Progenitor cell of endocrine pancreas (in vitro differentiated cells): ENCODE measurements at places on chromosomes 3 and 15.

DNA sequence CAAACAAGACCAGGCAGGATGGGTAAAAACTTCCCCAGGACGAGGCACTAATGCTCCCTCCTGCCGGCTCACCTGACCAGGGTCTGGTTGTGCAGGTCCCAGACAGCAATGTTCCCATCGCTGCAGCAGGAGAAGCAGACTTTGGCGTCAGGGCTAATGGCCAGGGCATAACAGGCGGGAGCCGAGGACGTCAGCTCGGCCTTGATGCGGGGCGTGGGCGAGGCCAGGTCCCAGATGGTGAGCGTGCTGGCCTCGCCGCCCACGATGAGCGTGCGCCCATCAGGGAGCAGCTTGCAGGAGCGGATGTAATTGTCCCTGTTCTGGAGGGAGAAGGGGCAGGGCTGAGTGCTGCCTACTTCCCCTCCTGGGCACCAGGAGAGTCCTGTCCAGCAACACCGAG lies 43.4 kb downstream of the TLE3 start:
- DNase-seq = no peak

GRCh38 chr3:71057526-71057894 lies 526.0 kb downstream of the FOXP1 start:
- DNase-seq = no peak

GRCh38 chr3:65170390-65171042 lies 482.7 kb upstream of the ADAMTS9 start:
- DNase-seq = no peak

DNA sequence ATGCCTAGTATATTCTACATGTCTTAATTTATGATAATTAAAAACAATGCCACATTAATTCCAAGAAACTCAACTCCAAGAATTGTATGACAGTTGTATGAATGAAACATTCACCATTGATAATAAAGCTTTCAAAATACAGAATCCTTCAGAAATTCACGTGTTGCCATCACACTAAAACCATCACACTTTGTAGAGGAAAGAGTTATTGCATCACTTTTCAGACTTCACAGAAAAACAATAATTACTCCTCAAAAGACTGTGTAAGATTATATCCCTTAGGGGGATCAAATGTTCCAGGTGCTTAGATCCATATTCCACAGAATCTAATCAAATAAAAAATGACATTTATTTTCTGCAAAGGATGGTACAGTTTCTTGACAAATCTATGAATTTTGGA lies 85.0 kb downstream of the OSBPL10 start:
- no peak for DNase-seq

GRCh38 chr15:70955151-70955550 lies 62.5 kb downstream of the LRRC49 start:
- DNase-seq = no peak
